ENCODE measurements at places on chromosomes 1 and 21.
A peak's percentile ranks its signal among the peaks of the same experiment; 100 is the strongest.

DNA sequence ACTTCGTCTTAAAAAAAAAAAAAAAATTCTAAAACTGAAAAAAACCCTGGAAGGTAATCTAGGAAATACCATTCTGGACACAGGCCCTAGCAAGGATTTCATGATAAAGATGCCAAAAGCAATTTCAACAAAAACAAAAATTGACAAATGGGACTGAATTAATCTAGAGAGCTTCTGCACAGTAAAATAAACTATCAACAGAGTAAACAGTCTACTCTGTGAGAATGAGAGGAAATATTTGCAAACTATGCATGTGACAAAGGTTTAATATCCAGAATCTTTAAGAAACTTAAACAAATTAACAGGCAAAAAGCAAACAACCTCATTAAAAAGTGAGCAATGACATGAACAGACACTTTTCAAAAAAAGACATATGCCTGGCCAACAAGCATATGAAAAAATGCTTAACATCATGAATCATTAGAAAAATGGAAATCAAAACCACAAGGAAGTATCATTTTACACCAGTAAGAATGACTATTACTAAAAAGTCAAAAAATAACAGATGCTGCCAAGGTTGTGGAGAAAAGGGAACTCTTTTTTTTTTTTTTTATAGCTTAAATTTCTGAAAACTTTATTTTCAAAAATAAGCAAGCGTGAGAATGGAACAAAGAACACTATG is 29.4 kb upstream of the RNPC3 start:
- peak; percentile 5 for DNase-seq

GRCh38 chr1:16075337-16076030 is 2.0 kb upstream of the FAM131C start:
- DNase-seq, result no peak

DNA sequence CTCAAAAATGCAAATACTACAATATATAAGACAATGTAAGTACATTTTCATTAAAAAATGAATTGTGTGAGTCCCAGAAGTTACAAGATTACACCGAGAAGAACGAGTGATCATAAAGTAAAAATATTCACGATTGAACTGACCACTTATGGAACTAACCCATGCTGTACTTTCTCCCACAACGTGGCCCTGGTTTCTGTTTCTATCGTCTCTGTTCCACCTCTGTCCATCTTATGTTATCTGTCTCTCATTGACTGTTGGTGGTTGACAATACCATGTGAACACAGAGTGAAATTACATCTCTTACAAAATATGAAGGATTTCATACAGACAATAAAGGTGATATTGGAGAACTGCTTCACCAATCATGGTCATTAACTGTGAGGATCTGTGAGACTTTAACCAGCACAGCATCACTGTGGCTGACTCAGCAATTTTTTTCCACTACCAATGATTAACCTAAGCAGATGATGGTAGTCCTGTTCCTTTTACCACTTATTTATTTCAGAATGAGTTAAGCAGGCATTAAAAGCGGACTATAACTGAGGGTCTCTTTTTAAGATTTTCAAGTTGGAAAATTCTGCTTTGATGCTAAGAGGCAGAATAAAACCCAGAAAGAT is 165.1 kb downstream of the TGFB2 start:
- no peak for DNase-seq

DNA sequence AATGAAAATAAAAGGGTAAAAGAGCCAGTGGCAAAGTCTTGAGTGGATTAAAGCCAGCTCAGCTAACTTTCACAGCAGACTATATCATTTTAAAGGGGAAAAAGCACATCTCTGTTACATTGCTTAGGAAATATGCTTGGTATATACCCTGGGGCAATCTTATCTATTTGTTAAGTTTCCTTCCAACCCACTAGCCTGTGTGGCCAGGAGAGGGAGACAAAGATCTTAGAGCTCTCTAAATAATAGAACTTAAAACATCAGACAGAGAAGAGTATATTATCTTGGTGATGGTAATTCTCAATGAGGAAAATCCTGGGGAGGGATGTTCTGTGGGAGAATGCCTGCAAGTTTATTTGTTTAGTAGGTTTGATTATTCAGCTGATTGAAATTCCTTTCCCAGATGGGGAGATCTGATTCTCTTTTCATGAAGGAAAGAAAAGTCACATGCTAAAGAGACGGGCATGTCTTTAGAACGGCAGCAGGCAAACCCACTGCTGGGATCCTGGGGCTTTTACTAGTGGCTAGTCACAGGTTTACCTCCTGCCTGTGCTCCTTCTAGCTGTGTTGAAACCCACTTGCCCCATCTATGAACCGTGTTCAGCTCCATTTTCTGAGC is 3.6 kb downstream of the KCNE2 start:
- peak; percentile 73 for DNase-seq

- DNase-seq, result no peak
Measured at GRCh38 chr1:63822540-63822939, 48.7 kb downstream of the ROR1 start.

DNA sequence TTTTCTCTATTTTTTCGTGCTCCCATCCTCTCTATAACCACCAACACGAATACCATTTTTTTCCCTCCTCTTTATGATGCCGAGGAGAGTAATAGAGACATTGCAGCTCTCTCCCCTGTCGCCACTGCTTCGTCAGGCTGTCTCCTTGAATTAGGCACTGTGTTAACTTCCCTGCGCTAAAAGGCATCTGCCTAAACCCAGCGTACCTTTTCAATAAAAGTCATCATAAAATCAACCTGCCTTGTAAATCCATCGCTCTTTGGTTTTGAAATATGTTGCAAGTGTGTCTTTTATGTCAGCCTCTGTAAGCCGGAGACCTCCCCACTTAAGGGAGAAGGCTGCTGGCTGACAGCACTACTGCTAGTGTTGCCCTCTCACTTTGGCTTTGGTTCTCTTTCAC is 8.7 kb downstream of the RNF220 start:
- DNase-seq, result no peak

DNA sequence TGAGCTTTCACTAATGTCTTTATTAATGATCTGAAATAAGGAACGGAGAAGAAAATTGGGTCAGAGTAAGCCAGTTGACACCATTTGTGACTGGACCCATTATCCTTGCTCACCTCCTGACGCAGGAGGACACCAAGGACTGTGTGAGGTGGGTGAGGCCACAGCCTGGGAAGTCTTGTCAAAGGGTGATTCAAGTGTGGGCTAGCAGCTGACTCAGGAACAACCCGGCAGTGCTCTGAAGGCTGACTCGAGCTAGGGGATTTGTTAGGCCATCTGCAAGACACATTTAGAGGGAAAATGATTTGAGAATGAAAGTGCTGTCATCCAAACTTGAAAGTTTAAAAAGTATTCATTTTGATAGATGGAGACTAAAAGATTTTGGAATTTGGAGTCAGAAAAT is 21.2 kb downstream of the PRRX1 start:
- DNase-seq, result no peak

- DNase-seq, result no peak
Measured at GRCh38 chr1:32197074-32197473, 3.3 kb upstream of the CCDC28B start.

- DNase-seq, result peak; percentile 76
Measured at GRCh38 chr21:35197992-35198431, 148.9 kb upstream of the RUNX1 start.

DNA sequence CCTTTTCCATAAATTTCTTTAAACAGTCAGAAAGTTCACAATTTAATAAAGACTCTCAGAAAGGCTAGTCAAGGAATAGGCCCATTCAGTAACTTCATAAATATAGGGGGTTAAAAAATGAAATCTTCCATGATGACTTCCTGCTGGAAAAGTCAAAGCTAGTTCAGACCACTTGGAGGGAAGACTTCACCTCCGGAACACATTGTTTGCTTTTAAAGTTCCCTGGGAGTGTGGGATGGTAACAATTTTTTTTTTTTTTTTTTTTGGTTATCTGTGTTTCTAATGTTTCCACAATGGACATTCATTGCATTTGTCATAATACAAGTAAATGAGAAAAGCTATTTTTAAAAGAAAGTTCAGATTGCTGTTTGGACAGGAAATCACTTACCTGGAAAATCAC is 18.4 kb upstream of the LAMC2 start:
- DNase-seq, result no peak

DNA sequence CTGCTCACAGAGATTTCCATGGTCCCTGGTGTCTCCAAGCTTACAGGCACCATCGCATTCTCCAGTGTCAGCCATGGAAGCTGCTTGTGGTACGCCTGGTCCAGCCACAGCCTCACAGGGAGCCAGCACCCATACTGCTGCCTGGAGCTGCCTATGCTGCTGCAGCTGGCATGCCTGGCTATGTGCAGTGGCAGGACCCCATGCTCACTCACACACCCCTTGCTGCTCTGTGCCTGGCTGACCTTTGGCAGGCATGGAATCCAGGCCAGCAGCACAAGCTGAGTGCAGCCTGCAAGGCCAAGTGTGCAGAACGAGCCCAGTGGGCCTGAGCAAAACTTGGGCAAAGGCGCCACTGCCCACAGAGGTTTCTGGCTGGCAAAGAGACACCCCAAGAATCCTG is 26.4 kb upstream of the DENND1B start:
- DNase-seq, result no peak

GRCh38 chr1:163170331-163170730 is 32.4 kb downstream of the RGS5 start:
- DNase-seq, result no peak

DNA sequence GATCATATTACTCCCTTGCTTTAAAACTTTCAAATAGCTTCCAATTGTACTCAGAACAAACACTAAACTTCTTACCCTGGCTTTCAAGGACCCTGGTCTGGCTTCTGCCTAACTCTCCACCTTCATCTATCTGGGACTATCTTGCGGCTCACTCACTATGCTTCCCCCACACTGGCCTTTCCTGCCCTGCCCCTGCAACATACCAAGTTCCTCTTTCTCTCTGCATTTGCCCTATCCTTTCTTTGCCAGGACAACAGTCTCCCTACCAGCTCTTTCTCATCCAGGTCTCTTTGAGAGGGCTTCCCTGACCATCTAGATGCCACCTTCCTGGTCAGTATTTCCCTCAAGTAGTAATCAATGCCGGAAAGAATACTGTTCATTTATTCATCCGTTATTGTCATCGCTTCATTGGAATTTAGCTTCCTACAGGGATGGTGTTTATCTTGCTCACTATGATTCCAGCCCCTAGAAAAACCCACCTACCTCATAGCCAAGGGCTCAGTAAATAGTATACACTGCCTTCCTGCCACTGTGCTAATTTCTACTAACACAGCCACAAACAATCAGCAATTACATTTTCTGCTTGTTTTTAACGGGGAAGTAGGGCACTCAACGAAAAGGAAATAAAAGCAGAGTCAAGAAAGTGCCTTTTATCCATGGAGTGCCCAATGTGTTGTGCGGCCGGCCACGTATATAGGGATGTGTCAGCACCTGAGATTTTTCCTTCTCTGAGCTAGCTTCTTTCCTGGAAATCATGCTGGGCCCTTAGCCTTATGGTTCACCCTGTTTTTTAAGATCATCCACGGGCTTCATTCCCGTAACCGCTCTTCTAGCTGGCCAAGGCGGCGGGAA is 521 bp upstream of the CDC7 start:
- DNase-seq, result no peak

All from AG09319 (cell line).